Body of pancreas (tissue), 4 donors: ENCODE measurements at places on chromosomes 1 and 21. TPM values are rescaled to one million over a fixed set of nuclear protein-coding genes. Genes with fewer than 3 reads are reported as not detected.
A peak's percentile ranks its signal among the peaks of the same experiment; 100 is the strongest.

GRCh38 chr1:112011202-112011601 is 21.7 kb upstream of the KCND3 start:
- H3K36me3 ChIP-seq, result no peaks in the 10 kb centered on the region
- no peak overlapping the region for H3K4me3 ChIP-seq
- no peak for DNase-seq
- H3K27ac ChIP-seq, result no peak overlapping the region
- H3K4me1 ChIP-seq, result no peaks in the 10 kb centered on the region

DNA sequence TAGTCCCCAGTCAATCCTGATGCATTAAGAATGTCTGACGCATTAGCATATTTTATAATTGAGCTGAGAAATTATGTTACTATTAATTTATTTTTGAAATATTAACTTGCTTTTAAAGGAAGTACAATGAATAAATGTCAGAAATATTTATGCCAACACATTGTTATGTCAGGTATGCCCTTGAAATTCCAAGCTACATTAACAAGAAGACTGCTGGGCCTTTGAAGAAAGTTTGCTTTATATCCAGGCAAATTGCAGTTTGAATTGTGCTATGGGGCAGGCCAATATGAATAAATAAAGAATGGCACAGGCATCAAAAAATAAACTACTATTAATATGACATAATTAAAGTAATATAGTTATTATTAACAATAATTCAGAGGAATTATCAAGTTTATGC is 1391.3 kb downstream of the PLA2G4A start:
- no peak for DNase-seq
- no peaks in the 10 kb centered on the region for H3K36me3 ChIP-seq
- H3K4me3 ChIP-seq, result no peak overlapping the region
- no peak overlapping the region for H3K27ac ChIP-seq
- H3K4me1 ChIP-seq, result no peaks in the 10 kb centered on the region
- H3K27me3 ChIP-seq, result no peaks in the 10 kb centered on the region

The HSD11B1 gene
- 3.6 TPM for total RNA-seq

- no peak overlapping the region for H3K4me3 ChIP-seq
- DNase-seq, result no peak
- H3K36me3 ChIP-seq, result no peaks in the 10 kb centered on the region
- H3K27ac ChIP-seq, result no peak overlapping the region
- peaks cover 10% of the 10 kb centered on the region for H3K4me1 ChIP-seq
- no peaks in the 10 kb centered on the region for H3K27me3 ChIP-seq
These were observed 109.8 kb downstream of the HMCN1 start for GRCh38 chr1:185843986-185844385.

- no peaks in the 10 kb centered on the region for H3K4me1 ChIP-seq
- H3K27me3 ChIP-seq, result no peaks in the 10 kb centered on the region
- H3K27ac ChIP-seq, result no peak overlapping the region
- H3K36me3 ChIP-seq, result no peaks in the 10 kb centered on the region
These were observed 19.9 kb upstream of the POU2F1 start for GRCh38 chr1:167200749-167201148.

The SH2D5 gene
- not detected for total RNA-seq

DNA sequence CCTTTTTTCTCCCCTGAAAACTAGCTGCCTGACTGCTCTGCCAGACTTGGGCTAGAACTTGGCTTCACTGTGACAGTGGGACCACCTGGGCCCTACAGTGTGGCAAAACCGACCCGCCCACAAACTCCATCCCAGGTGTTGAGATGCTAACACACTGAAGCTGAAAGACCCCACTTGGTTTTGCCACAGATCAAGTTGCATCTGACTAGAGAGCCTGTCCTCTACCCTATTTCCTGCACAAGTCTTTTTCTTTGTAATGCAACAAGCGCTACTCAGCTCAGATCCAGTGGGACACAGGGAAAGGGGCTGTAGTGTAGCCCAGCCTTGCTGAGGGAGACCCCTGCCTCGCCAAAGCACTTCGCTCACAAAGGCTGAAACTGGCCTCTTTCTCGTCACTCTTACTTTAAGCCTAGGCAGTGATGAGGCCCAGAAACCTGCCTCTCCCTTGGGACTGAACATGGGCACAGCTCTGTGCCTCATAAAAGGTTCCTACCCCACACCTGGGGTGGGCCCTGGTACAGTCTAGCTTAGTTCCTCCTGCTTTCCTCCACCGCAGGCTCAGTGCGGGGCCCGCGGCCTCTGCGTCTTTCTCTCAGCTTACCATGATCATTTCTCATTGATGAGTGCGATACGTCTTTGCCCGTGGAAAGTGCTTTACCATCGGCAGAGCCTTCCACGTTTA is 9.7 kb downstream of the ALPL start:
- H3K36me3 ChIP-seq, result no peaks in the 10 kb centered on the region
- no peak overlapping the region for H3K4me3 ChIP-seq
- no peak for DNase-seq
- no peaks in the 10 kb centered on the region for H3K4me1 ChIP-seq
- H3K27ac ChIP-seq, result no peak overlapping the region

The FCGR1A gene
- total RNA-seq, result 3.1 TPM

- H3K36me3 ChIP-seq, result no peaks in the 10 kb centered on the region
- DNase-seq, result no peak
- no peaks in the 10 kb centered on the region for H3K4me1 ChIP-seq
- H3K27me3 ChIP-seq, result no peaks in the 10 kb centered on the region
- no peak overlapping the region for H3K4me3 ChIP-seq
These were observed 50.5 kb downstream of the DNAJC6 start for GRCh38 chr1:65359888-65360287.

- H3K27me3 ChIP-seq, result no peaks in the 10 kb centered on the region
- no peak overlapping the region for H3K27ac ChIP-seq
- DNase-seq, result no peak
These were observed 3.4 kb downstream of the MYOM3 start for GRCh38 chr1:24108334-24109165.

The VAV3 gene
- total RNA-seq, result 21.4 TPM

The C1QA gene
- 68.0 TPM for total RNA-seq

DNA sequence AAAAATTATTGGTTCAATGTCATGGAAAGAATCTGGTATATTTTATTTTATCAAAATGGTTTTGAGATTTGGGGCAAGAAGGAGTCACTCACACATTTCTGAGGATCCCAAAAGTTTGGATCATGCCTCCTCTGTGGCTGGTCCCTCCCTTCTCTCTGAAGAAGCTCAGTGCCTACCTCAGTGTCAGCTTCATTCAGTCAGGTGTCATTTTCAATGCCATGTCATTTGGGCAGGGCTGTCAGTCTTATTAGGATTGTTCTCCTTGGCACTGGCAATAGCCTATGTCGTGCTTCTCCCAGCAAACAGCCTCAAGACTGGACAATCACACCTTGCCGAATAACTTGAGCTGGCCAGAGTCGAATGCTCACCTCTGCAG is 264.5 kb upstream of the CAMK1G start:
- no peaks in the 10 kb centered on the region for H3K27me3 ChIP-seq
- H3K27ac ChIP-seq, result no peak overlapping the region
- no peaks in the 10 kb centered on the region for H3K36me3 ChIP-seq
- no peak overlapping the region for H3K4me3 ChIP-seq

- no peak for DNase-seq
- no peaks in the 10 kb centered on the region for H3K4me1 ChIP-seq
- H3K4me3 ChIP-seq, result no peak overlapping the region
- no peak overlapping the region for H3K27ac ChIP-seq
- no peaks in the 10 kb centered on the region for H3K36me3 ChIP-seq
These were observed 1359.1 kb upstream of the ADGRL2 start for GRCh38 chr1:80441664-80442063.

The ZP4 gene
- total RNA-seq, result not detected

GRCh38 chr1:24098943-24099638 is 12.8 kb downstream of the MYOM3 start:
- no peaks in the 10 kb centered on the region for H3K36me3 ChIP-seq
- H3K4me3 ChIP-seq, result no peak overlapping the region
- H3K27ac ChIP-seq, result no peak overlapping the region
- no peak for DNase-seq

DNA sequence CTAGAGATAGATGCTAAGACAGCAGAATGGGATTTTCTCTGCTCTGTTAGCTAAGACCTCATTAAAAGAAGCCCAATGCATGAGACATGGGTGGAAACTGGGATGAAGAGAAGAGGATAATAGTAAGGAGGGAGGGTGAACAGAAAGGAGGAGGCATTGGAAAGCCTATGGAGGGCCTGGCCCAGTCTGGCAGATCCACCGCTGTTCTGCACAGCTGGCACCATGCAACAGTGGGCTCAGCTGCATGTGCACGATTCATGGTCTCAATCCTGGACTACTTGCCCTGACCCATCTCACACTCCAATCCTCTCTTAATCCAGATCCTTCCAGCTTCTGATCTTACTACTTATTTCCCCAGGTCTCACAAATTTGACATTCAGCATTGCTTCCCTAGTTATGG is 2.2 kb downstream of the PHC2 start:
- DNase-seq, result no peak
- peaks cover 25% of the 10 kb centered on the region for H3K4me1 ChIP-seq
- no peaks in the 10 kb centered on the region for H3K27me3 ChIP-seq
- no peaks in the 10 kb centered on the region for H3K36me3 ChIP-seq

DNA sequence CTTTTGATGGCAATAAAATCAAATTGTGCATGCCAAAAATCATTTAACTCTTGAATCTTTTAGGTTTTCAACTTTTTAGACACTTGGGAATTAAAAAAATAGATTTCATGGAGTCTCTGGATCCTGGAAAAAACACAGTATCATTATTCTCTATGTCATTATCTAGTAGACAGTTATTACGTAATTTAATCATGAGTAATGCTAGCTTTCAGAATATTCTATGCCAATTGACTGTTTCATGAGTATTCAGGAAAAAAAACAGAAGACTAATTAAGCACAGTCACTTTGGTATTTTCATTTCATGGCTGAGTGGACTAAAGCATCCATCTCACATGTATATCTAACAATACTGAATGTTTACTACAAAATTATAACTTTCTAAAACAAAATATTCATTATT is 44.0 kb downstream of the ODF2L start:
- no peaks in the 10 kb centered on the region for H3K27me3 ChIP-seq
- no peak overlapping the region for H3K4me3 ChIP-seq
- H3K4me1 ChIP-seq, result no peaks in the 10 kb centered on the region

DNA sequence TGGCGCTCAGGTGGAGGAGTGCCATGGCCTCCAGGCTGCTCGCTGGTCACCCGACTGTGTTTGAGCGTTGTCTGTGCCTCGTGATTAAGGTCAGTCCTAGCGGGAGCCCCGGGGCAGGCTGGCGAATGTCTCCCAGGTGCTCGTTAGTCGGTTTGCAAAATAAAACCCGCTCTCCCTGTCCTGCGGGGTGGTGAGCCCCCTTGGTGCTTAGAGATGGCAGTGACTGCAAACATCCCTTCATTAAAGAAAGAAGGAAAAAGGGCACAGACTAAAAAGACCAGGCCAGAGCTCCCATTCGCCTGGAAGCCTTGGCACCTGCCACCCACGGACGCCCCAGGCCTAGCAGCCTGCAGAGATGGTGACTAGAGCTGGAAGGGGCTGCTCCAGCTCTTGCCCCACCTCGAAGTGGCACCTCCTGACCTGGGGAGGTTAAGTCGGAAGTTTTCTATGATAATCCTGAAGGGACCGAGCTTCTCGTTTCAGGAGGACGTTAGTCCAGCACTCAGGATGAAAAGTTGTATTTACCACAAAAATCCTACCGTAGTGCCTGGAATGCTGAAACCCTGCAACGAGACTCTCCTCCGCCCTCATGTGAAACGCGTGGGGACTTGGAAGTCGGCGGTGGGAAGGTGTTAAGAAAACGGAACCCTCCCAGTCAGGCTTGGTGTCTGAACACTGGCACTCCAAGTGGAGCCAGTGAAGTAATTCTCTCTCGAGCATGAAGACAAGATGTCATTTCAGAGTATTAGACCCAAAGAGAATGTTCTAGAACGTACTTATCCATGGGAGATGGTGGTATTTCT is 24.6 kb downstream of the RIPK4 start:
- H3K27ac ChIP-seq, result no peak overlapping the region
- no peaks in the 10 kb centered on the region for H3K27me3 ChIP-seq
- H3K4me3 ChIP-seq, result no peak overlapping the region
- no peak for DNase-seq
- H3K4me1 ChIP-seq, result no peaks in the 10 kb centered on the region

DNA sequence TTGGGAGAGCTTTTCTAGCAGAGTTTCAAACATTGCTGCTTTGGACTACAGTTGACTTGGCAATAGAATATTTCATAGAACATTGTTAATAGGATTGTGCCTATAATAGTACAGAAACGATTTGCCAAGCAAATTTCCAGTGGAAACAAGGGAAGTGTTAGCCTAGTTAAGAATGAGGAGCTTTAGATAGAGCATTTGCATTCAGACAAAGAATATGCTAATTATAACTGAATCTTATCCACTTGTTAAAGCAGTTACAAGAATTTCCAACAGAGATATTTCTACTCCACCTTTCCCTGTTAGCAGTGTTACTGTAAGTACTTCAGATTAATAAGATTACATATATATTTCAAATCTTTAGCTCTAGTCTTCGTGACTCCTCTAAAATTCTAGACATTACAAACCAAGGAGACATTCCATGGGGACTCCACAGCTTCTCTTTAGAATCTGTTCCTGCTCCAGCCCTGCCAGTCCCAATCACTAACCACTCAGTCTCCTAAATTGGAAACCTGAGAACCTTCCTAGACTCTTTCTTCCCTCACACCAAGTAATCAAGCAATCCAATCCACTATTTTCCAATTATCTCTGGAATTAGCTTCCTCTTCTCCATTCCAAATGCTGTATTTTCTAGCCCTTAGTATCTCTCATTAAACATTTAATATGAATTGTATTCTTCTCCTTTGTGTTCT is 141.8 kb upstream of the PBX1 start:
- H3K4me3 ChIP-seq, result no peak overlapping the region
- no peaks in the 10 kb centered on the region for H3K4me1 ChIP-seq
- H3K27ac ChIP-seq, result no peak overlapping the region
- no peaks in the 10 kb centered on the region for H3K36me3 ChIP-seq
- H3K27me3 ChIP-seq, result no peaks in the 10 kb centered on the region

GRCh38 chr1:228428412-228428811 is 11.8 kb upstream of the TRIM17 start:
- no peaks in the 10 kb centered on the region for H3K27me3 ChIP-seq
- no peaks in the 10 kb centered on the region for H3K36me3 ChIP-seq
- no peak overlapping the region for H3K4me3 ChIP-seq

The TAL1 gene
- total RNA-seq, result 2.3 TPM

GRCh38 chr1:224637936-224638335 is 21.8 kb downstream of the CNIH3 start:
- H3K4me3 ChIP-seq, result no peak overlapping the region
- no peaks in the 10 kb centered on the region for H3K27me3 ChIP-seq
- peak overlapping the region; percentile 9 for H3K27ac ChIP-seq
- H3K36me3 ChIP-seq, result no peaks in the 10 kb centered on the region
- peaks cover 42% of the 10 kb centered on the region for H3K4me1 ChIP-seq
- peak; percentile 40 for DNase-seq
